ENCODE measurements at places on chromosomes 16 and 17.

DNA sequence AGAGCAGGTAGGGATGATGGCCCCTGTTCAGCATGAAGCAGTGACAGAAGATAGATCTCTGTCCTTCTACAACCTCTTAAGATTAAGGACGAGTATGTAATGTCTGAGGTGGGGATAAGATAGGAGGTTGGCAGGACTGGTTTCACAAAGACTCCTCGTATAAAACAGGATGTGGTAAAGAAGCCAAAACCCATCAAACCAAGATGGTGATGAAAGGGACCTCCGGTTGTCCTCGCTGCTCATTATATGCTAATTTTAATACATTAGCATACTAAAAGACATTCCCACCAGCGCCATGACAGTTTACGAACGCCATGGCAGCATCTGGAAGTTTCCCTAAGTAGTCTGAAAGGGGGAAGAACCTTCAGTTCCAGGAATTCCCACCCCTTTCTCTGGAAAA is 27.3 kb downstream of the MIS12 start:
- peak; percentile 61 for DNase-seq

- no peak for DNase-seq
Measured at GRCh38 chr16:4564661-4565267, 8.6 kb downstream of the C16orf96 start.

- no peak for DNase-seq
Measured at GRCh38 chr17:76237859-76238313, 2.4 kb downstream of the RNF157 start.

DNA sequence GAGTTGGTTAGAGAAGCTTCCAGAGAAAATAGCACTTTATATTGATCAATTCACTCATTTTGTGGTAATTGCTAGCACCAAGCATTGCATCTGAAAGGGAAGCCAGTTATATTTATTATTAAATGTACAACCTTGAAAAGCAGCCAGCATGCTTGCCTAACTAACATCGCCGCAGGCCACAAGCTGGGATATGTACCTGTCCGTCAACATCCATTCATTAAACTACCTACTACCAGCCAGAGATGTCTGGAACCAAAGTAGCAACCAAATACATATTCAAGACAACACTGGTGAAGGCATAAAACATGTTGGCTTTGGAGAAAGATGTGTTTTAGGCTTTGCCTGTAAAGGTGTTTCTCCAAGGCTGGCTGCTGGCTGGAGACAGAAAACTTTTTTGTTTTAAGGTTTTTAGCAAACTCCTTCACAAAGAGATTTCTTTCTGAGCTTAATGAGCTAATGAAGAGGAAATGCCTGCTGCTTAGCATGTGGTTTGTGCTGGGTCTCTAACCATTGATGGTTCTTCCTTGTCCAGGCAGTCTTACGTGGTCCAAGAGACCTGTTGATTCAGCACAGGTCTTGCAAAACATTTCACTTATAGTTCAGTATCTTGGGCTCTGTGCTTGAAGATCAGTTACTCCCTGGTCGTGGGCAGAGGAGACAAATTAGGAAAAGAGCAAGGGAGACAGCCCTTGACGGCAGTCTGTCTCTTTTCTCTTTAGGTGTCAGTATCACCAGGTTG is 3.1 kb downstream of the ITPRIPL2 start:
- no peak for DNase-seq

DNA sequence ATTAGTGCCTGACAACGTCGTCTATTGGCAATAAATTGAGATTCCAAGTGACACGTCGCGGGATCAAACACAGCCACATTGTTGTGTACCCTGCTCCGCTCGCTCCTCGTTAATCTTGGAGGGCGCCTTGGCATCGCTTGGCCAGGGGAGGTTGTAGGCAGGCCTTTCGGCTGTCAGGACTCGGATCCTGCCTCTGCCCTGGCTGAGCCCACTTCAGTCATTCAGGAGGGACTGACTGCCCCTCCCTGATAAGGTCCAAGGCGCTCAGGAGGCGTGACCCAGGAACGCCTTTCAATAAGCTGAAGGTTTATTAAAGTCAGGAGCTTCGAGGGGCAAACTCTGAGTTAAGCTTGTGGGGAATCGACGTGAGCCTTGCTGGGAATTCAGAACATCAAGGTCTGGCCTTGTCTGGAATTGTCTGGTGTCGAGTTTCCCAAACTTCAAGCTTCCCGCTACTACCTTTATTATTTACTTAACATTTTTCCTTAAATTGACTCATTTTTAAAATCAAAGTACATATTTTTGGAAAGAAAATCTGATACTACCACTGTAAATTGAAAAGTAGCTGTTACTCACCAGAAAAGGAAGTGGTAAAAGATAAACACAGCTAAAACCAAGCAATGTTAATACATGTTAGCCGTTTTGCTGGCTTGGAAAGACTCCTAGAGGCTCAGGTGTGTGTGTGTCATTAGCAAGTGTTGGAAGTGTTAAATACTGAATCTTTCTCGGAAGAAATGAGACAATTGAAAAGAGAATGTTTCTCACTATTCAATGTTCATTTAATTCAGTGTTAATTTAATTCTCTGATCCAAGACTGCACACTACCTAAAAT is 5.3 kb upstream of the IRX3 start:
- DNase-seq = no peak
